ENCODE measurements at places on chromosomes 6 and 20. TPM values are rescaled to one million over a fixed set of nuclear protein-coding genes. Genes with fewer than 3 reads are reported as not detected.
A peak's percentile ranks its signal among the peaks of the same experiment; 100 is the strongest.

GRCh38 chr20:11852811-11853210, 64.9 kb upstream of the BTBD3 start:
- H3K4me3 ChIP-seq = no peak overlapping the region
- H3K27me3 ChIP-seq = no peaks in the 10 kb centered on the region
- DNase-seq = no peak
- H3K27ac ChIP-seq = no peak overlapping the region
- H3K36me3 ChIP-seq = no peaks in the 10 kb centered on the region
- peaks cover 18% of the 10 kb centered on the region for H3K4me1 ChIP-seq

DNA sequence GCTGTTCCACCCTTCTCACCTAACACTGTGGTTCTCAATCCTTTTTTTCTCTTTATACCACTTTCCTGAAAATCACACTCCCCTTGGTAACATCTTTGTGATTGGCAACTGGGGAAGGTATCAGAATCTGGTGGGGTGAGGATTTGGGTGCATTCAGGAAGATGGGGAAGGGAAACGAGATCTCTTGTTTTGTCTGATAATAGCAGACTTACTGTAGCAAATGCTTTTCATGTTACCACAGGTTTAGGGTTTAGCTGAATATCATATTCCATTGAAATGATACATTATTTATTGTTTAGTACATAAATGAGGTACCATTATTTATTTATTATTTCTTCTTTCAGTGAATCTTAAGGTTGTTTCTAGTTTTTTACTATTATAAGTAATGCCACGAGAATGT, 100.8 kb downstream of the RTN4IP1 start:
- peaks cover 13% of the 10 kb centered on the region for H3K4me1 ChIP-seq
- DNase-seq = no peak
- H3K27me3 ChIP-seq = no peaks in the 10 kb centered on the region
- no peak overlapping the region for H3K4me3 ChIP-seq
- no peaks in the 10 kb centered on the region for H3K36me3 ChIP-seq

DNA sequence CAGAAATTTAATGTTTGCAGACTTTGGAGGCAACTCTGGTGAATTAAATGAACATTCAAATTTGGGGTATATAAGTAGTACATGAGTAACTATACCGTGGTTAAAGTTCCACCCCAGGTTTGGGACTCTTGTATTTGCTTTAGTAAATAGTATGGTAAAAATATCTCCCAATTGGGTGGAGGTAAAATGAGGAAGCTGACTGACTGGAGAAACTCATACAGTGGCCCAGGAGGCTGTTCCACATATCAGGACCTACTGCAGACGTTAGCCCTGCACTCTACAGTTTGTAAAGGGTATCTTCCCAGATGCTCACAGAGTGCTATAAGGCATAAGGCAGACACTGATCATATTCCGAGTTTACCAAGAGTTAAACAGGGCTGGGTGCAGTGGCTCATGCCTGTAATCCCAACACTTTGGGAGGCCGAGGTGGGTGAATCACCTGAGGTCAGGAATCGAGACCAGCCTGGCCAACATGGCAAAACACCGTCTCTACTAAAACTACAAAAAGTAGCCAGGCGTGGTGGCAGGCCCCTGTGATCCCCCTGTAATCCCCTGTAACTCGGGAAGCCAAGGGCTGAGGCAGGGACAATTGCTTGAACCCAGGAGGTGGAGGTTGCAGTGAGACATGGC, 53.7 kb downstream of the CPXM1 start:
- H3K27me3 ChIP-seq = peaks cover 95% of the 10 kb centered on the region
- no peaks in the 10 kb centered on the region for H3K36me3 ChIP-seq
- no peak overlapping the region for H3K27ac ChIP-seq
- H3K4me3 ChIP-seq = no peak overlapping the region
- H3K4me1 ChIP-seq = peaks cover 38% of the 10 kb centered on the region
- DNase-seq = no peak

GRCh38 chr6:149750136-149750609, 632 bp downstream of the PCMT1 start:
- H3K4me1 ChIP-seq = peaks cover 21% of the 10 kb centered on the region
- DNase-seq = peak; percentile 77
- H3K27me3 ChIP-seq = no peaks in the 10 kb centered on the region
- H3K36me3 ChIP-seq = no peaks in the 10 kb centered on the region
- H3K27ac ChIP-seq = peak overlapping the region; percentile 82
- peak overlapping the region; percentile 88 for H3K4me3 ChIP-seq

GRCh38 chr6:7589949-7590917, at the start of gene SNRNP48:
TSS of gene SNRNP48 (plus strand) at chr6:7590198. CDS start at chr6:7590258, 60 bp downstream.
- H3K27ac ChIP-seq = peak within 1 kb of the TSS; percentile 94
- DNase-seq = peak; percentile 96
- peaks cover 13% of the 10 kb centered on the region for H3K36me3 ChIP-seq
- H3K27me3 ChIP-seq = no peaks in the 10 kb centered on the region
- peaks cover 25% of the 10 kb centered on the region for H3K4me1 ChIP-seq

GRCh38 chr20:57693002-57693582, 16.7 kb downstream of the PMEPA1 start:
- peak; percentile 48 for DNase-seq
- H3K4me1 ChIP-seq = peaks cover 82% of the 10 kb centered on the region
- H3K4me3 ChIP-seq = no peak overlapping the region
- peak overlapping the region; percentile 94 for H3K27ac ChIP-seq
- H3K27me3 ChIP-seq = no peaks in the 10 kb centered on the region

DNA sequence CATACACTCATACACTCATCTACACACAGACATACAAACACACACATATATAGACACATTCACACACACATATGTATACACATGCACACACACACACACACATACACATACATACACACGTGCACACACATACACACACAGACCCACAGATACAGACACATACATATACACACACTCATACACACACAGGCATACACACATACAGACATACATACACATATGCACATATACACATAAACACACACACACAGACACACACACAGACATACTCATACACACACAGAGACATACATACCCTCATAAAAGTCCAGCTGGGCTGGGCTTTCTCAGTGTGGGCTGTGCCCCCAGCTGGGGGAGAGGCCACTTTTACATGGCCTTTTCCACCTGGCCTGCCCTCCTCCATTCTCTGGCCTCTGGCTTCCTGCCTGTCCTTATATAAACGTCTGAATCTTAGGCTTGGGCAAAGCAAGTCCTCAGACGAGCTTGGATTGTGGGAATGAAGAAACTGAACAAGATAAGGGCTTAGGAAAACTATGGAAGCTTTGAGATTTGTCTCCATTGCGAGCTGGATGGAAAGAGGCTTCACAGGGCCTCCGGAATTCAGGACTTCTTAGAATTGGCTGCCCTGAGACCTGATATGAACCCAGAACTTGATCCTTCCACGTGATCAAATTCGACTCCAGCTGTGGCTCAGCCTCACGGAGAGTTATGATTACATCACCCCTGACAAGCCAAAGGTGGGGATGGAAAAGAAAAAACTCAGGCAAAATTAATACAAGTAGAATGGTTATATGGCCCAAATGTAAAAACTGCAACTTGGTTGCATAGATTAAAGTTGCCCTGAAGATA, 22.5 kb upstream of the CST3 start:
- no peak overlapping the region for H3K27ac ChIP-seq
- H3K27me3 ChIP-seq = no peaks in the 10 kb centered on the region
- H3K4me1 ChIP-seq = peaks cover 5% of the 10 kb centered on the region
- no peaks in the 10 kb centered on the region for H3K36me3 ChIP-seq
- no peak for DNase-seq
- H3K4me3 ChIP-seq = no peak overlapping the region

DNA sequence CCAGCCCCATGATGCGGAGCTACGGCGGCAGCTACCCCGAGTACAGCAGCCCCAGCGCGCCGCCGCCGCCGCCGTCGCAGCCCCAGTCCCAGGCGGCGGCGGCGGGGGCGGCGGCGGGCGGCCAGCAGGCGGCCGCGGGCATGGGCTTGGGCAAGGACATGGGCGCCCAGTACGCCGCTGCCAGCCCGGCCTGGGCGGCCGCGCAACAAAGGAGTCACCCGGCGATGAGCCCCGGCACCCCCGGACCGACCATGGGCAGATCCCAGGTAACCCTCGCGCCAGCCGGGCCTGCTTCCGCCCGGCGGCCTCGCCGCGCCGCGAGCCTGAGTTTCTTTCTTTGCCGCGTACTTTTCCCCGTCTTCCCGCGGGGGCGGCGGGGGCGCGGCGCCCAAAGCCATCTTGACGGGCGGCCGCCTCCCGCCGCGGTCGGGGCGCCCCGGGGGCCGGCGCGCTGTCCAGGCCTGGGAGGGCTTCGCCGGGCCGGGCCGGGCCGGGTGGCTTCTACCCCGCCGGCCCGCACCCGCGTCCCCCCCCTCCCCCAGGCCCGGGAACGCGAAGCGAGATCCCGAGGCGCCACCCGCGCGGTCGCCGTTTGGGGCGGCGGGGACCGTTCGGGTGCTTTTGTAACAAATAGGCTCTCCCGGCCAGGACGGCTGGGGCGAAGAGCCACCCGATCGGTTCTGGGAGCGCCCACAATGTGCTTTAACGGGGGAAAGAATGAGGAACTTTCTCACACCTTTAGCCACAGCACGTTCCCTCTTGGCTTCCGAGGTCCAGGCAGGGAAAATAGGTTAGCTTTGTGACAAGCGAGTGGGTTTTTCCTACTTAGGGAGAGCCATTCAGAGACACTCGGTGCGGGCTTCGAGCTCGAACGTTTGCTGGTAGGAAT, 2.3 kb downstream of the ARID1B start:
- H3K4me3 ChIP-seq = peak overlapping the region; percentile 94
- H3K36me3 ChIP-seq = no peaks in the 10 kb centered on the region
- H3K27me3 ChIP-seq = no peaks in the 10 kb centered on the region
- H3K4me1 ChIP-seq = peaks cover 61% of the 10 kb centered on the region
- DNase-seq = peak; percentile 38

DNA sequence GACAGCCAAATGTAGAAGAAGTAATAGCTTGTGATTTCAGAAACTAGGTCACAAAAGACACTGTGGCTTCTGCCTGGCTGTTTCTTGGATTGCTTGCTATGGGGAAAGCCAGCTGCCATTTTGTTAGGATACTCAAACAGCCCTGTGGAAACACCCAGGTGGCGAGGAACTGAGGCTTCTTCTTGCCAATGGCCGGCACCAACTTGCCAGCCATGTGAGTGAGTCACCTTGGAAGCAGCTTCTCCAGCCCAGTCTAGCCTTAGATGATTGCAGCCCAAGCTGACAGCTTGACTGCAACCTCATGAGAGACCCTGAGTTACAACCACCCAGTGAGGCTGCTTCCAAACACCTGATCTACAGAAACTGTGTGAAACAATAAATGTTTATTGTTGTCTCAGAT, 11.9 kb upstream of the KIAA1755 start:
- H3K27ac ChIP-seq = no peak overlapping the region
- DNase-seq = no peak
- H3K4me3 ChIP-seq = no peak overlapping the region

- DNase-seq = no peak
- H3K36me3 ChIP-seq = no peaks in the 10 kb centered on the region
- no peak overlapping the region for H3K4me3 ChIP-seq
- peaks cover 54% of the 10 kb centered on the region for H3K27me3 ChIP-seq
Observed at GRCh38 chr6:139392794-139393193, 18.3 kb upstream of the CITED2 start.

- no peaks in the 10 kb centered on the region for H3K4me1 ChIP-seq
- no peaks in the 10 kb centered on the region for H3K27me3 ChIP-seq
- no peak overlapping the region for H3K27ac ChIP-seq
- no peaks in the 10 kb centered on the region for H3K36me3 ChIP-seq
- H3K4me3 ChIP-seq = no peak overlapping the region
Observed at GRCh38 chr6:156455847-156456246, 321.3 kb upstream of the ARID1B start.

- H3K4me1 ChIP-seq = peaks cover 11% of the 10 kb centered on the region
- H3K36me3 ChIP-seq = no peaks in the 10 kb centered on the region
- H3K27me3 ChIP-seq = no peaks in the 10 kb centered on the region
- no peak overlapping the region for H3K27ac ChIP-seq
- H3K4me3 ChIP-seq = no peak overlapping the region
Observed at GRCh38 chr6:105651969-105652368, 249.1 kb upstream of the PREP start.

- no peaks in the 10 kb centered on the region for H3K36me3 ChIP-seq
- no peak overlapping the region for H3K27ac ChIP-seq
- H3K27me3 ChIP-seq = no peaks in the 10 kb centered on the region
- no peak overlapping the region for H3K4me3 ChIP-seq
Observed at GRCh38 chr20:9928281-9928737, 89.4 kb upstream of the PAK5 start.

DNA sequence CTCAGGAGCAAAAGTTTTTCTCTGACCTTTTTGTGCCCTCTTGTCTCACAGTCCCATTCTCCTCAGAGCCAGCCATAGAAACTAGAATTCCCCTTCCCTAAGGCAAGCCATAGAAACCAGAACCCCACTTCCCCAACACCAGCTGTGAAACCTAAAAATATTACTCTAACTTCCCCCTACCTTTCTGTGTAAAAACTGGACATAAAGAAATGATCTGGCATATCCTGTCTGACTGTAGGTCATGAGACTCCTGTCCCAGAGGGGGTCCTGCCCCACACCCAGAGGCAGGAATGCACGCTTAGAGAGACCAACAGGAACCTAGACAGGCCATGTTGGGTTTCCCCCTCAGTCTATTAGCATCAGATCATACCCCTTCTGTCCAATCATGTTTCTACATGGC, 140.6 kb upstream of the SLC22A16 start:
- H3K36me3 ChIP-seq = peaks cover 5% of the 10 kb centered on the region
- no peak overlapping the region for H3K27ac ChIP-seq
- H3K4me1 ChIP-seq = peaks cover 41% of the 10 kb centered on the region
- no peaks in the 10 kb centered on the region for H3K27me3 ChIP-seq
- no peak for DNase-seq
- no peak overlapping the region for H3K4me3 ChIP-seq

GRCh38 chr20:57470212-57470522, 54.8 kb downstream of the CTCFL start:
- no peaks in the 10 kb centered on the region for H3K36me3 ChIP-seq
- H3K4me1 ChIP-seq = peaks cover 32% of the 10 kb centered on the region
- peaks cover 13% of the 10 kb centered on the region for H3K27me3 ChIP-seq
- no peak for DNase-seq
- H3K27ac ChIP-seq = no peak overlapping the region
- H3K4me3 ChIP-seq = no peak overlapping the region

DNA sequence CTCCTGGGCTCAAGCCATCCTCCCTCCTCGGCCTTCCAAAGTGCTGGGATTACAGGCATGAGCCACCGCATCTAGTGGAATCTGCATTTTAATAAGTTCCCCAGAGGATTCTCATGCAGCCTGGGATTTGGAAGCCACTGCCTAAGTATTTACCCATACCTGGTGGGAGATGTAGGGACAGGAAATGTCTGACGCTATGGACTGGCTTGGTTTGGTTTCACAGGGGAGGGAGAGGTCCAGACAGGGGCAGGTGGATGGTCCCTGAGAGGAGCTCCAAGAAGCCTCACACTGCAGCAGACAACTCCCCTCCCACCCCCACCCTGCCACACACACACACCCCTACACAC, 4.4 kb downstream of the VSTM2L start:
- peaks cover 41% of the 10 kb centered on the region for H3K4me1 ChIP-seq
- no peak overlapping the region for H3K4me3 ChIP-seq
- H3K36me3 ChIP-seq = no peaks in the 10 kb centered on the region
- H3K27ac ChIP-seq = no peak overlapping the region
- H3K27me3 ChIP-seq = peaks cover 15% of the 10 kb centered on the region
- no peak for DNase-seq

FAM209B gene
- total RNA-seq = 0.64 TPM

BEND3 gene
- 25.4 TPM for total RNA-seq

FAM83D gene
- total RNA-seq = 57.7 TPM

All from WTC11 (cell line).